Activated CD8-positive, alpha-beta memory T cell treated with anti-CD3 and anti-CD28 coated beads, Interleukin-2, amount 10 ng/mL, durations not matched to agents 7 days and 5 days (primary cell): ENCODE measurements at places on chromosomes 1 and 21. TPM values are rescaled to one million over a fixed set of nuclear protein-coding genes. Genes with fewer than 3 reads are reported as not detected.

C21orf58 gene
- 82.1 TPM for total RNA-seq

C1orf94 gene
- total RNA-seq: not detected

BCL2L15 gene
- 2.1 TPM for total RNA-seq

ANP32E gene
- 130 TPM for total RNA-seq

LRRN2 gene
- not detected for total RNA-seq

NUCKS1 gene
- total RNA-seq: 211 TPM

OR2T2 gene
- total RNA-seq: not detected

IL6R gene
- total RNA-seq: 0.53 TPM

SLC9C2 gene
- total RNA-seq: not detected

PCP4L1 gene
- not detected for total RNA-seq

MMEL1 gene
- not detected for total RNA-seq

CFHR4 gene
- total RNA-seq: not detected

VPS26C gene
- total RNA-seq: 94.3 TPM
